ENCODE measurements at places on chromosomes 5 and 9.

- DNase-seq: no peak
Measured at GRCh38 chr5:157446412-157446935, 13.5 kb upstream of the NIPAL4 start.

GRCh38 chr5:36844305-36844704 is 32.3 kb upstream of the NIPBL start:
- no peak for DNase-seq

DNA sequence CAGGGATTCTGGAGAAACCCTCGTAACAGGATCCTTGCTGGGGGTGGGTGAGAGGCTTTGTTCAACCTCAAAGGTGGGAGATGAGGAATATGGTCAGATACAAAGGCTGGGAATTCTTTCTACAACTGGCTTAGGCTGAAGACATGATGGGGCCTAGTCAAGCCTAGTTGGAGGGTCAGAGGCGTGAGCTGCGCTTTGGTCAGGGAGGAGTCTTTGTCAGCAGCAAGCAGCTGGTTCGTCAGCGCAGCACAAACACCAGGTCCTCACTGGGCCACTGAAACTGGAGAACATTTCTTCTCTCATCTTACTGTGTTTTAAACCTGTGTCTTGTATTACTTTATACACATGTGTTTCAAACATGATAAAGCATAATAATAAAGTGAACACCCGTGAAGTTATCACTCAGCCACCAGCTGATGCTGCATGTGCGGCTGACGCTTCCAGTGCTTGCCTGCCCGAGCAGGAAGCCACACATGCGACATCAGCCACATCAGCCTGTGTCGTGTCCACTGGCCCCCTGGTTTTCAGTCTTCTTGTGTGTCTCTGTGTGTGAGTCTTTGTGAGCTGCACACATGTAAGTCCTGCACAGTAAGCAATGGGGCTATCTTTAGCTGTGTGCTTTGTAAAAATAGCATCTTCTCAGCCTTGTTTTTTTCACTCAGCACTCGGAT is 81.5 kb downstream of the WNK2 start:
- no peak for DNase-seq

- DNase-seq: peak; percentile 90
Measured at GRCh38 chr9:98034593-98035546, 21.7 kb upstream of the NANS start.

- no peak for DNase-seq
Measured at GRCh38 chr5:143182901-143183820, 220.3 kb downstream of the NR3C1 start.

DNA sequence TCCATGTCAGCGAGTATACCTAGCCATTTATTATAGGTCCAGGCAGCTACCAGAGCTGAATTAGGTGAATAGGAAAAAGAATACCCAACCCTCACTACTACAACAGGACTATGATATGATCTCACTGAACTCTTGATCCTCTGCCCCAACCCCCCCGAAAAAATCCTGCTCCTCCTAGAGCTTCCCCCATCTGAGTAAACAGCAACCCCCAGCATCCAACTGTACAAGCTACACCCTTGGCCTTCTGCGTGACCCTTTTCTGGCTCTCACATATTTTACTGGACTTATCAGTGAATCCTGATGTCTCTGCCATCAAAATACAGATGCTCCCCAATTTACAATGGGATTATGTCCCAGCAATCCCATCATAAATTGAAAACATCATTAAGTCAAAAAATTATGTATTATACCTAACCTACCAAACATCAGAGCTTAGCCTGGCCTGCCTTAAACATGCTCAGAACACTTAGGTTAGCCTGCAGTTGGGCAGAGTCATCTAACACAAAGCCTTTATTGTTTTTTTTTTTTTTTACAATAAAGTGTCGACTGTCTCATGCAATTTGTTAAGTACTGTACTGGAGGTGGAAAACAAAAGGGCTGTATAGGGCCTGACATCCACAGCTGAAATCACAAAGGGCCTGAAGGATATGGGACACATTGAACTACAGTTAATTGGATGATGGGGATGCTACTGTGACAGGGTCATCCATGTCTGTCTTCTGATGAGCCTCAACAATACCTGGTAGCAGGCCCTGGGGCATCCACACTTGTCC is 128.9 kb upstream of the ERCC6L2 start:
- no peak for DNase-seq

- no peak for DNase-seq
Measured at GRCh38 chr5:178994580-178995340, at the start of gene GRM6. GRM6 (minus strand) TSS chr5:178995320; CDS start chr5:178994944, 376 bp downstream.

GRCh38 chr9:120711841-120712538 is 2.3 kb downstream of the MEGF9 start:
- no peak for DNase-seq

DNA sequence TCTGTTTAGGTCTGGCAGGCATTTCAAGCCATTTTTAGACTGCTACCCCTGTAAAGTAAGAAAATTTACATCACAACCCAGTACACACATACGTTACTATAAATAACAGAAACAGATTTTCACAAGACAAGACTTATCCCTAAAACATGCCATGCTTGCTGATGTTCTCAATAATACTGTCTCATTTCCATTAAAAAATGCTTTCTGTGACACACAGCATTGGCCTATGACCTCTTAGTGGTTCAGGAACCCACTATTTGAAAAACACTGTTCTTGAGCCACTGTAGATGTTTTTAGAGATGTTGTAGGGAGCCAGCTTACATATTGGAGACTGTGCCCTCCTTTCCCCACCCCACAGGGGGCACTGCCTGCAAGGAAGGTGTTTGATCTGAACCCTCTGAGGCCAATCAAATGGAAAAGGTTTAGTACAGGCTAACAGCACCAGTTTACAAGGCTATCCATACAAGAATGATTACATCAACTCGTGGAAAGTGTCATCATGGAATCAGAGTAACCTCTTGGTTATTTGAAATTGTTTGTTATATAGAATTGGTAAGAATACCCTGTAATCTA is 30.8 kb downstream of the ZSWIM6 start:
- DNase-seq: no peak

GRCh38 chr9:763692-764091 is 77.8 kb upstream of the DMRT1 start:
- DNase-seq: no peak

- no peak for DNase-seq
Measured at GRCh38 chr9:130443456-130443801, 1.3 kb upstream of the ASS1 start.

GRCh38 chr5:158461240-158461854 is 602.4 kb upstream of the CLINT1 start:
- no peak for DNase-seq

- no peak for DNase-seq
Measured at GRCh38 chr5:178547753-178548415, 42.3 kb downstream of the COL23A1 start.

- no peak for DNase-seq
Measured at GRCh38 chr9:114693248-114693855, 11.4 kb upstream of the TEX48 start.

DNA sequence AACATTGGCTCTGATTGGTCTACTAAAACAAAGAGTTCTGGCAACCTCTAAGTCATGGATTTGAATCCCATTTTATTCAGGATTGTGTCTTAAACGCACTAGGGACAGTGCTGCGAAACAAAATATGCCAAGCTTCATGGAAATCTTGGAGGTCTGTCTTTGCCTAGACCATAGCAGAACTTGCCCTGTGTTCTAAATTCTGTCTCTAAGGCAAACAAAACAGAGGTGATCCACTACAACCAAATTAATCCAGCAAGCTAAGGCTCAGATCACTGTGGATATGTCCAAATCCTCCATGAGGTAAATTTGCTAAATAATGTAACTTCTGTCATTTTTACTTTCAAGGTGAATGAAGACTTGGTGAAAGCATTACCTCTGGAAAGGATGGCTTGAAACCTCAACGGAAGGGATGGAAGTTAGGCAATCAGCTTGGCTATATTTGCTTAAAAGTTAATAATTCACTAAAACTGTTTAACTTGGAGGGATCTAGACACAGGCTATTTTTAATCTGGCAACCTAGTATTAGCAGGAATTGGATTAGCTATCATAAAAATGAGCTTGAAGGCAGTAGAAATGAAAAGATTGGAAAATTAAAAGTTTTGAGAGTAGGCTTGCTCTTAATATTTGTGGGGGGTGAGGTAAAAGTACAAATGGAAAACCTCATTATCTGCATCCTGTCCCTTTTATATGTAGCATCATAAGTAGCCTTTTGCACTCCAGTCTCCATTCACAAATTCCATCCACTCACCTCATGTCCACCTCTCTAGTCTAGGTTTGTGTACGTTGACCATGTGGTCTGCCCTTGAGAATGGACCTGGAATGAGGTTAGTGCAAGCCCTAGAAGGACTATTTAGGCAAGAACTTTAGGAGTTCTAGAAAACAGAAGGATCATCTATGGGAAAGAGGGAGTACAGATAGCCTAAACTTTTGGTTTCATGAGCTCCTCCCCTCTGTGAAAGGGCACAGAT is 176.2 kb downstream of the SMC2 start:
- no peak for DNase-seq

GRCh38 chr5:56985936-56986625 is 34.2 kb upstream of the MIER3 start:
- DNase-seq: no peak

- DNase-seq: no peak
Measured at GRCh38 chr5:173881811-173882575, 6.2 kb upstream of the CPEB4 start.

GRCh38 chr5:133701871-133702270 is 89.5 kb upstream of the FSTL4 start:
- no peak for DNase-seq

DNA sequence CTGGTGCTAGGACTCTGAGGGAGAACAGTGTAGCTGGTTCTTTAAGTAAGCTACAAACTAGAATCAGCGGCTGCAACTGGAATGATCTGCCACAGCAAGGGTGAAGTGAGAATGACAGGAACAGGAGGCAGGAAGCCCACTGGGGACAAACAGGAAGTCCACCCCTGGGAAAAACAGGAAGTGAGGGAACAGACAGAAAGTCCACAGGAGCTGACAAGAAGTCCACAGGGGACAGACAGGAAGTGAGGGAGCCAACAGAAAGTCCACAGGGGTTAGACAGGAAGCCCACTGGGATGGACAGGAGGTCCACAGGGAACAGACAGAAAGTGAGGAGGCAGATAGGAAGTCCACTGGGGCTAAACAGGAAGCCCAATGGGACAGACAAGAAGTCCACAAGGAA is 15.5 kb downstream of the ADAMTS16 start:
- no peak for DNase-seq

DNA sequence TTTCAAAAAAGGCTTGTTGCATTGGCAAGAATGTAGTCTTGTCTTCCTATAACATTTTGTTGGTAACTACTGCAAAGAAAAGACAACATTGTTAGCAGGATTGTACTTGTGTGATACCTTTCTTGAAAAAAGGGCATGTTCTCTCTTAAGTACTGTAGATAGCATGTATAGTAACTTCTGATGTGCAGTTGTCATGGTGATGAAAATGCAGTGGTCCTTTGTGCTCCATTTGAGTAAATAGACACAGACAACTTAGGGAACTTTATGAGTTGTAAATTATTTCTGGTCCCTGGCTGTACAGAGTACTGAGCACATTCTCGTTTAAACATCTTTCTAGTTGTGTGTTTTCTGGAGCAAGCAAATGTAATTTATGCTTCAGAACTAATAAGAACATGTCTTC is 103.3 kb downstream of the CD180 start:
- no peak for DNase-seq

GRCh38 chr9:94534901-94535300 is 20.0 kb upstream of the PCAT7 start:
- no peak for DNase-seq

- no peak for DNase-seq
Measured at GRCh38 chr5:22683050-22683449, 170.1 kb downstream of the CDH12 start.

- DNase-seq: no peak
Measured at GRCh38 chr5:59198365-59198764, 615.5 kb downstream of the RAB3C start.

DNA sequence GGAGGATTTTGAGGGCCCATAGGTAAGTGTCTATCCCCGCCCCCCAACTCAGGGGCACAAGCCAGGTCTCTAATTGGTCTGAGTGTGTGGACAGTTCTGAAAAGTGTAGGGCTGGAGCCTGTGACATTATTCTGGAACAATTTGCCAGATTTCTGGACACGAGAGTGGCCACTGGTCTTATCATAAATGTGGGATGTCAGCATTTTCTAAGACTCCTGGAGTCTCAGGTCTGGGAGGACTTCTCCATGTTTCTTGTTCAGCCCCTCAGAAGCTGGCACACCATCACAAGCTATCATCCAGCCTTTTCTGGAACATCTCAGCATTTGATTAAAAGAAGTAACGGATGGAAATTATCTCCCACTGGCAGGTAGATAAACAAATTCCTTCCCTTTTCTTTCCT is 141.4 kb downstream of the SEC61B start:
- no peak for DNase-seq

DNA sequence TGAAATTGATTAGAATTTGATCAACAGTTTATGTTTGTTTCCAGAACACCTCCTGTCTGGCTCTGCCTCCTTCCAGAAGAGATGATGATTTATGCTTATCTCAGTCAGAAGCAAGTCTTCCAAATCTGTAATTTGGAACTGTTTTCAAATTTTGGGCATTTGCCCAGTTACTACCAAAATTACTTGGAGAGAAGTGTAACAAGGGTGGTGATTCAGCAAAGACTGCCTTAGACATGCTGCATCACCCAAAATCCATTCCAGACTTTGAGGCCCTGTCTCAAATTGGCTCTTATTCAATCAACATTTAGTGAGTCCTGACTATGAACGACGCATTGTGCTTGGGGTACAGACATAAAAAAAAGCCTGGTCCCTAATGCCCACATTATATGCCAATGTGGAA is 89.4 kb downstream of the SH3TC2 start:
- DNase-seq: no peak

GRCh38 chr9:84361645-84362044 is 21.1 kb upstream of the SLC28A3 start:
- no peak for DNase-seq

- no peak for DNase-seq
Measured at GRCh38 chr5:103356350-103357091, 98.0 kb downstream of the MACIR start.

- no peak for DNase-seq
Measured at GRCh38 chr9:73146111-73146815, 5.4 kb upstream of the ANXA1 start.

DNA sequence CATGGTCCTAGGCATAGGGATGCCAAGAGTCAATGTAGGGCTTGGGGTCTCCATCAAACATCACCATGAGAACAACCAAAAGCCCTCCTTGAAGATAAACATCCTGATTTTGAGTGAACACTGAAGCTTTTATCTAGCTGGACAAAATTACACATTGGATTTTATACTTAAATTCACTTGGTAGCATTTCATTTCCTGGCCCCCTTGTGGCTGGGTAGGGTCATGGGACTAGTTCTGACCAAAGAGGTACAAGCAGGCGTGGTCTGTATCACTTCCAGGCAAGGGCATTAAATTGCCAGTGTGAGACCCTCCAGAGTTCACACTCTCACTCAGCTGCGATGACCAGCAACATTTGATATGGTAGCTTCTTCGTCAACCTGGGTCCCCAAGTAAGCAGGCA is 320.3 kb downstream of the ACTL7B start:
- DNase-seq: peak; percentile 25

DNA sequence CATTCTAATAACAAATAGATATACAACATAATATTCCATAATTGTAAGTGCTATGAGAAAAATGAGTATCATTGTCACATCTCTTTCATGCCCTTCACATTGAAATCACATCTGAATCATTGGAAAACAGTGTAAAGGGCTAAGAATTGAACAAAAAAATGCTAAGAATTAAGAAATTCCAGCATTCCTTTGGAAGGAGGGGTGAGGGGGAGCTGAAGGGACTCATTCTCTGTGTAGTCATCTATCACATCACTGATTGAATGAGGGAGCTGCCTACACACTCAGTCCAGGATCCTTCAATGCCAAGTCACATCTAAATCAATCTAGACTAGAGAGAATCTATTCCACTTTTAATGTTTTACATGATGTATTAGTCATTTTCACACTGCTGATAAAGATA is 286.6 kb downstream of the DTWD2 start:
- DNase-seq: no peak

Measured in neural crest cell (in vitro differentiated cells).